D341Med (cell line): ENCODE measurements at places on chromosomes 2 and 18.

DNA sequence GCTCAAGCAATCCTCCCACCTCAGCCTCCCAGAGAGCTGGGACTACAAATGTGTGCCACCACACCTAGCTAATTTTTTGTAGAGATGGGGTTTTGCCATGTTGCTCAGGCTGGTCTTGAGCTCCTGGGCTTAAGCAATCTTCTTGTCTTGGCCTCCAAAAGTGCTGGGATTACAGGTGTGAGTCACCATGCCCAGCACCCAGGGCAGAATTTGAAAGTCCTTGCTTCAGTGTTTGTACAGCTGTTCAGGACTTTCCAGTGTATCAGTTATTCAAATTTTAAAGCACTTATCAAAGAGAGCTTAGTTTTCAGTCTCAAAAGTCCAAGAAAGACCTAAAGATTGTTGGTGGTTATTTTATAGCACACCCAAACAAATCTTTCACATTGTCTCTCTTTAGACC is 43.6 kb upstream of the VPS54 start:
- no peak for DNase-seq

DNA sequence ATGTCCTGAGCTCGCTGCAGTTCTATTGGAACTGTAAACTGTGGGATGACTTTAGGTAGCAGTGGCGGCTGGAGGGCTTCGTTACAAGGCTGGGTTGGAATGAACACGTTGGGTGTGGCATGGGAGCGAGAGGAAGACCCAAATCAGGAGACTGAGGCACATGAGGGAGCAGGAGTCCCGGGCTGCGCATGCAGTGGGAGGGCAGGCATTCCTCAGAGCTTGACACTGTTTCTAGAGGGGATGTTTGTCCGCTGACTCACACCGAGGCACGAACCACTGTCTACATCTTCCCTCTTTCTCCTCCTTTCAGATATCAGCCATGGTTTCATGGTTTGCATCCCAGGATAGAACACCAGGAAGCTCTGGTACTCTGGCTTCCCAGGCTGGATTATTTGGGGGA is 40.6 kb upstream of the LAMA1 start:
- no peak for DNase-seq

DNA sequence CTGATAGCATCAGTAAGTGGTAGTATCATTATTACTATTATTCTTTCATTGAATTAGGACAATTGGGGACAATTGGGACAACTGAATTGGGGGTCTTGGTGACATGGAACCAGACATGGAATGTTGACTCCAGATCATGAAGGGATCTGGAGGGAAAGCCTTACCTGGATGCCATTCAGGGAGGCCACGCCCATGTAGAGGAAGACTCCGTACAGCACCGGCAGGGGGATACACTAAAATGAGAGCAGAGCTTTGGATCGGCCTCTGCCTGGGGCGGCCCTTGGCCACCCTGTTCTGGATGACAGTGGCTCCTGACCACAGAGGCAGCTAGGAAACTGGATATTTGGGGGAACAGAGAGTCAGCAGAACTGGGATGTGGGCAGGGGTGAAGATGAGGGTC is 29.2 kb downstream of the MTHFD2 start:
- DNase-seq, result no peak

DNA sequence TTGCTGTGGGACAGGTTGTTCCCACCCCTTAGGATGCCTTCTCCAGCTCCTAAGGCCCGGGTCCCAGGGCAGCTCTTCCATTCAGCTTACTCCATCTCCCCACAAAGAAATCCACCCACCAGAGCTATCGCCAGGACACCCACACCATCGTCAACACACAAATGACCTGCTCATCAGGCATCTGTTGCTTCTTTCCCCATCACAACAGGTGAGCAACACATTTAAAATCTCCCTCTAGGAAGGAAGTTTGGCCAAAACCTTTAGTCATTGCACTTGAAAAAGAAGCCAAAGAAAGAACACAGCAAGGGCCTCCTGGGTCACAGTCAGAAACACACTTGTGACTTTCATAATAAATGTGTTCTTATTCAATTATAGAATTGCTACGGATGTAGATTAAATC is 289.0 kb downstream of the PIEZO2 start:
- no peak for DNase-seq

DNA sequence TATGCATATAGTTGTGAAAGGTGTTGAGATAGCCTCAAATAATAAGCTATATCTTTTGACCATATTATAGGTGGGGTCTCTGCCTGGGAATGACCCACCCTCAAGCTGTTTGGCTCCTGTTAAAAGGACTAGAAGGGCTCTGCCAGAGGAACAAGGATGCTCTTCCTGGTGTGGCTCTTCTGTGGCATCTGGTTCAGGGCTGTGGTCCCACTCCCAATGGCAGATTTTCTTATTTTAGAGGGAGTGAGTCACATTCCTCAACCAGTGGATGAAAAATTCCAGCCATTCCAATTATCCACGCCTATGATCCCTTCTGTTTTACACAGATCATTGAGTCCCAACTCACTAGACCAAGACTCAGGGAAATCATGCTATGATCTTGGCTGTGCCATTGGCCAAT is 119.9 kb downstream of the PARD3B start:
- DNase-seq, result no peak

DNA sequence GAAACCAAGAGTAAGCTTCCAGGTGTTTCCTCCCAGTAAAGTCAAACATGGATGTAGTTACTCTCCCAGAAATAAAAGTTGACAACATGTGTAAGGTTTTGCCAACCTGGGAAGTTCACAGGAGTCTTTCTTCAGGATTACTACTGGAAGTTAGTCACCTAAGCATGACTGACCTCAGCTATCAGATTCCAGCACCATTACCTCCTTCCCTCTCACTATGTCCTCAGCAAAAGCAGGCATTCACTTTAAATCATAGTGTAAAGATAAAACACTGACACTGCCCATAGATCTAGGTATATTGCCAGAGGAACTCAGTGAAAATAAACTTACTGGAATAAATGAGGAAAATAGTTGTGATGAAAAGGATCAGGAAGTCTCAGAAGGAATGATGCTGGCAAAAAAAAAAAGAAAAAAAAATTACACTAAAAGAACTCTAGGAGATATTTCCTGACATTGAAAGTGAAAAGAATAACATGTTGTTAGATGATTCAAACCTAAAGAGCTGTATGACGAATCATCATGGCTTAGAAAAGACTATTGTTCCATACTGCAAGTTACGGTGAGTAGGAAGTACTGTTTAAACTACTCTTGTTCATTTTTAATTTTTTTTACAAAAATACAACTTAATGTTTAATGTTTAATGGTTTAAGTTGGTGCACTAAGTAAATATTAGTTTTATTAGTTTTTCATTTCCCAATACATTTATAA is 484.5 kb upstream of the ZNF804A start:
- DNase-seq, result no peak

GRCh38 chr2:26776195-26776800 is 9.6 kb upstream of the CENPA start:
- no peak for DNase-seq

- DNase-seq, result peak; percentile 84
Measured at GRCh38 chr18:51668101-51668500, 470.6 kb upstream of the MEX3C start.

- DNase-seq, result no peak
Measured at GRCh38 chr2:102060047-102060446, 68.3 kb downstream of the IL1R2 start.

- no peak for DNase-seq
Measured at GRCh38 chr18:9890957-9891356, 5.2 kb downstream of the TXNDC2 start.

DNA sequence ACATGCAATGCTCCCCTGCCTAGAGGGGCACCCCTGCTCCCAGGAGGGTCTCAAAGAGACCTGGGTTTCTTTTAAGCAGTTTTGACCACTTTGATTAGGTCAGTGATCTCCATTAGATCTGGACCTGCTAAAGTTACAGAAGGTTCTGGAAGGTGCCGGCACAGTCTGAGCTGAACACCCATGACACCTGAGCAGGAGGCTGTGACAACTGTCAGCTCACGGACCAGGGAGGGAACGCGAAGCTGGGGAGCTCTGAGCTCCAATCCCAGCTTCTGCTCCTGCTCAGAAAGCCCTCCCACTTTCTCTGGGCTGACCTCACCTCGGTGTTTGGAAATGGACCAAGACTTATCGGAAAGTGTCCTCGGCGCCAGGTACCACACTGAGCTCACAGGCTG is 113.8 kb downstream of the NFATC1 start:
- DNase-seq, result no peak

- DNase-seq, result no peak
Measured at GRCh38 chr18:56903686-56904085, 243.2 kb upstream of the BOD1L2 start.

- peak; percentile 51 for DNase-seq
Measured at GRCh38 chr2:138536302-138536701, 34.7 kb downstream of the SPOPL start.

GRCh38 chr2:39479053-39479670 is 42.1 kb upstream of the MAP4K3 start:
- no peak for DNase-seq

GRCh38 chr2:221911890-221912289 is 339.8 kb upstream of the EPHA4 start:
- no peak for DNase-seq

DNA sequence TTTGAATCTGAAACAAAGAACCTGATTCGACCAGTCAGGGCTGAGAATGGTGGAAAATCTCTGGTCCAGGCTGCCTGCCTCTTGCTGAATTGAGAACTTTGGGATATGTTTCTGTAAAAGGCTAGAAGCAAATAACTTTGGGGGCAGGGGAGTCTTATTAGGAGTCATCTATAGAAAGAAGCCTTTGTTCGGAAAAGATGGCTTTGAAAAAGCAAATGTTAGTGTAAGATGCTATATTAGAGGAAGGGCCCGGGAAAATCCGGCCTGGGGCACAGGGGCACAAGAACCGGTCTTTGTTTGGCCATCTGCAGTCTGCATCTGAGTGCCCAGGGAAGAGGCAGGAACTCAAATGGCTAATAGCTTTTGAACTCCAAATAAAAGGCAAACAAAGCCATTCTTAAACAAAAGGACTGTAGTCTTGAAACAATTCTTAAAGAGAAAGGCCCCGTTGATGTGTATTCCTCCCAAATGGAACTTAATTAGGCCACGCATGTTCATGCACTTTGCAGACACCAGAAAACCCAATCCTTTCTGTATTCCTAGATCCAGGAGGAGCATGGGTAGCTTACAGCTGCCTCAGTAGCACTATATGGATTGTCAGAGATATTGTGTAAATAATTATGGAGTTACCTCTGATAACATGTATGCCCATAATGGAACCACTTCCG is 180.0 kb upstream of the ARL4C start:
- no peak for DNase-seq

GRCh38 chr2:33160191-33160590 is 213.4 kb downstream of the LTBP1 start:
- DNase-seq, result no peak

DNA sequence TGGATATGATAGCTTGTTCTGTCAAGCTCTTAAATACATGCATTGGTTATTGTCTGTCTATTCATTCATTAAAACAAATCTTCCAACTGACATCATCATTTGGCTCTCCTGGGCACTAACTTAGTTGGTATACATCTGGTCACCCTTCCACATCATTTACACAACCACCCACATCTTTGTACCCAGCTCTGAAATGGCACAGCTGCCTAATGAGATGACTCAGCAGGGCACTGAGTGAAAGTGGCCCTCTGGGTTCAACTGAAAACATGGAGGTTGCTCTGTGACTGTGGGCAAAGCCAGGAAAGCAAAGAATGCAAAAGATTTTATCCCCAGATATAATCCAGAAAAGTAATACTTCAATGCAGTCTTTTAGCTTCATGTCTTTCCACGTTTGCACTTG is 234.0 kb upstream of the MAP2 start:
- DNase-seq, result no peak

GRCh38 chr18:13474336-13474735 is 252.0 kb downstream of the FAM210A start:
- no peak for DNase-seq
